ENCODE measurements at places on chromosomes 7 and 10.

DNA sequence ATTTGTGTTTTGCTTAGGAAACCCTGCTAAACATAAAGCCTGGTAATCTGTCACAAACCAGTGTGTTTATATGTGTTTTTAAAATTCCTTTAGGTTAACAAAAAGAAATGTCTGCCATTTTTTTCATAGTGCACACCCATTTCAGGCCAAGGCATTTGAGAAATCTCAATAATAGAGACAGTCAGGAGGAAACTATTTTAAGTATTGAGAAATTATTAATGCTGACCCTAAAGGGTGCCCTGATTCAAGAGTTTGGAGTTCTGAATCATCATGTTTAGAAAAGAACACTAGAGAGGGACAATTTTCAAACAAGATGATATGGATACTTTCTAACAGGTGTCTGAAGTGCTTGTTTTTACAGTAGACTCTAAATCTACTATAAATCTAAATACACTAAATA lies 28.7 kb downstream of the MALRD1 start:
- DNase-seq, result no peak

DNA sequence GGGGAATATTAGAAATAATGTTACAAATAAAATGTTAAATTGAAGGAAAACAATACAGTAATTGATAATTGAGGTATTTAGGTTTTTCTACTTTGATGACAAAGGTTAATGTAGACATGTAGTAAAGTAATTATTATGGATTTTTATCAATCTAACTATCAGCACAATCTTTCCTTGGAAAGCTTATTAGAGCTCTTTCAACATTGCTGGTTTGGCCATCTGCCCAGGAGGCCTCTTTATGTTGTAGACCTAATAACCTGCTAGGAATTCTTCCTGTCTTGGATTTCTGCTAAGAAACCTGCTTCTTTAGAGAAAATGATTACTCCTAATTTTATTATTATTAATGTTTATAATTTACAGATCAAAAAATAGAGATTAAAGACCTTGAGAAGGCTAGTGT lies 78.9 kb downstream of the CHRM2 start:
- no peak for DNase-seq

GRCh38 chr7:91814189-91814588 lies 66.3 kb downstream of the MTERF1 start:
- no peak for DNase-seq

DNA sequence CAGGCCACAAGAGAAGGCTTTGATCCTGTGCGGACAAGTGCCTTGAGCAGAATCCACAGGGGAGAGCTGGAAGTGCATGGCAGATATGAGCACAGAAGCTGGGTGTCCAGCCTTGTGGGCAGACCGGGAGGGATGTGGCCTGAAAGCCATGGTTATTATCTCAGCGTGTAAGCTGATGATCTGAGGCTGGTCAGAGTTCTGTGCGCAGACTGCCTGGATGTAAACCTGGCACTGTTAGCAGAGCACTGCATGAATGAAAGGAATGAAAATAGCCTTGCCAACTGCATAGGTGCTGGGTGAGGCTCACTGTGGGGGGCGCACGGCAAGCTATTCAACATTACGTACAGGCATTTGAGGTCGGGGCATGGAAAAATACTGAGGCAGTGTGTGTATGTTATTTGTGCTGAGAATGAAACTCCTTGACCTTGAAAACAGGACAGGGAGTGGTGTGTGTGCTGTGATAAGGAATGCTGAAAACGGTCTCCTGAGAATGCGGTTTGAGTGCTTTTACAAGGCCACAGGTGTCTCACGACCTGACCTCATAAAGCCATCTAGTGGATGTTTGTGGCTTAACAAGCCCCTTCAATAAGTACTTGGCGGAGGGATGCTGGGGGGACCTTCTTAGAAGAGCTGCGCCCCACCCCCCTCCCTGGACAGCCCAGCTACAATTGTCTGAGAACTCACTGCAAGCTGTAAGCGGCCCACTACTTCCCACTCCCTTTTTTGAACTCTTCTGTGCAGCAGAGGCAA lies 18.7 kb downstream of the AKR1C1 start:
- peak; percentile 39 for DNase-seq

- no peak for DNase-seq
These were observed 57.6 kb downstream of the USP6NL start for GRCh38 chr10:11553773-11554381.

DNA sequence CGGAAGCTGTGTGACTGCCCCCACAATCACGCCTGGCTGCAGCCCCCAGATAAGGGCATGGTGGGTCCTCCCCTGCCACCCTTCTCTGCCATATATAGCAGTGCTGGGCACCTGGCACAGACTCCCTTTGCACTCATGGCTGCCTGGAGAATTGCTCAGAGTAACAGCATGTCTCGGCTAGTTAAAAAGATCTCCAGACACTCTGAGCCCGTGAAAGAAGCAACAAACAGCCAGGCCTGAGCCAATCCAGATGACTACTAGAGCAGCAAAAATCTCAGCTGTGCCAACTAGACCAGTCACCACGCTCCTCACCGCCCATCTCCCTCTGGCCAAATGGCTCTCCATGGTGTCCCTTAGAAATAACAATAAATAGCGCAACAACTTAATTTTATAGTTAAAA lies 71.3 kb downstream of the PARD3 start:
- peak; percentile 84 for DNase-seq

DNA sequence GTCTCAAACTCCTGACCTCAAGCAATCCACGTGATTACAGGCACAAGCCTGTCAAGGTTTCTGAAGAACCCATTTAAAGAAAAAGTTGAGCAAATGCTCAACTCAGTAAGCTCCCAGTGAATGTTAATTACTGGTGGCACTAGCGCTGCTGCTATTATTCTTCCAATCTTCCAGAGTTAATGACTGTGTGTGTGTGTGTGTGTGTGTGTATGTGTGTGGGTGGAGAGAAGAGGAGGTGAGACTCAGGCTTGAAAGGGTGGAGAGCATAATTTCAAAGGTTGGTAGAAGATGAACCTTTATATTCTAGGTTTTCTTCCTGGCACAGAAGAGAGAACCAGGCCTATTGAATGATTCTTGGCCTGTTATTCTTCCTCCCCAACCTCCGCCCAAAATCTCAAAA lies 11.6 kb upstream of the NPVF start:
- no peak for DNase-seq

DNA sequence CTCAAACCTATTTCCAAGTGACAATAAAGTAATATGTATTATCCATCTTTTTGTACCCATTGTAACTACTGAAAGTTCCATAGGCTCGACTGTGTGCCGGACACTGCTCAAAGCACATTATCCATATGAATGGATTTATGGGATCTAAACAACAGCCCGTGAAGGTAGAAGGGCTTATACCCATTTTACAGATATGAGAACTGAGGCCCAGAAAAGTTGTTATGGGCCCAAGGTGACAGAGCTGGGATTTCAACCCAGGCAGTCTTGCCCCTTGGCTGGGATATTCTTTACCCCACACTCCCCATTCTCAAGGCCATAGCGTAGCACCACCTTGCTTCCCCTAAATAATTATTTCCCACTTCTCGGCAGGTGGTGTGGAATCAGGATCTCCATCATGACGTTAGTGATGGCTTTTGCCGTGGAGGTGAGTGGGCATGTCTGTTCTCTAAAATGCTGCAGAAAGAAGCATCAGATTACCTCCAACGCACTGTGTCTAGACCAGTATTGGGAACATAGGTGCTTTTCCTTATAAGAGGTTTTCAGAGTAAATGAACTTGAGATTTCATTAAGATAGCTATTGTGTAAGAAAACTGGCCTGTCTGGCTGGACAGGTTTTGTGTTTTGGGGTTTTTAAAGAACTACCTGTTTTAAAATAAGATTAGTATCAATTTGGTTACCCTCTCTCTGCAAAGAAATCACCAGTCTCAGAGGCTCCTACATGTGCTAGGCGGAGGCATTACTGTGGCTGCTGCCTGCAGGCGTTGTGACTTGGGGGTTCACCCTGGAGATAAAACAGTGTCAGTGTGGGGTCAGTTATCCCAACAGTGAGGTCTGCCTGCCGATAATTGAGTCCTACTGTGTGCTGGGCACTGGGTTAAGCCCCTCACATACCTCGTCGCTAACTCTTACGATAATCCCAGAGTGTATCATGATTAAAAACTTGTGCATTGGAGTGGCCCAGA lies 85.1 kb upstream of the SDK1 start:
- DNase-seq, result peak; percentile 2
